ENCODE measurements at places on chromosomes 12 and 14.

DNA sequence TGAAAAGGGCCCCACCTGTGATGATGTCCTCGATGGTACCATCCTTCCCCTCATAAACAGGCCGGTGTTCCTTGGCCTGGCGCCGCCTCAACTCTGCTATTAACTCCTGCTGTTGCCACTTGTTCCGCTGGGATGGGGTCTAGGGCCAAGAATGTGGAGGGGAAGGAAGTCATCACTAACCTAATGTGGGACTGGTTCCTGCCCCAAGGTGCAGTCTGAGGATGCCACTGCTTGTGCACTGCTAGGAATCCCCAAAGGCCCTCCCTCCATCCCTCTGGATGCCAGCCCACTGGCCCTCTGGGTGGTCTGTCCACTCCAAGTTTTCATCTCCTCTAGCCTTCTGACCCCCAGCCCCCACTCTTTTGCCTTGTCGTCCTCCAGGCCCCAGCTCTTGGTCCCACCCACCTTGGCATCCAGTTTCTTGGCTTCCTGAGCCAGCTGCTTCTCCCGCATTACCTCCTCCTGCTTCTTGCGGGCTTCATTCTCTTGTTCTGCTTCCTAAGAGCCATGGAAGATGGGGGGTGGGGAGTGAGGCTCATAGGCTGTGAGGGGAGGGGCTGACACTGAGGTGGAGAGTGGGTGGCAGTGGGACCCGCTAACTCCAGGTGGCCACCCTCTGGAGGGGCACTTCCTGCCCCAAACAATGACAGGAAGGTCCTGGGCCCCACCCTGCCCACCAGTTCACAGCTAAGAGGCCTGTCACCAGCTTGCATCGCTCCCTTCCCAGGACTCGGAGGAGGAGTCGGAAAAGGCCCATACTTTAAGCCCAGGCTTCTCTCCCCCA is 23.7 kb downstream of the PRPF40B start:
- no peak for DNase-seq

DNA sequence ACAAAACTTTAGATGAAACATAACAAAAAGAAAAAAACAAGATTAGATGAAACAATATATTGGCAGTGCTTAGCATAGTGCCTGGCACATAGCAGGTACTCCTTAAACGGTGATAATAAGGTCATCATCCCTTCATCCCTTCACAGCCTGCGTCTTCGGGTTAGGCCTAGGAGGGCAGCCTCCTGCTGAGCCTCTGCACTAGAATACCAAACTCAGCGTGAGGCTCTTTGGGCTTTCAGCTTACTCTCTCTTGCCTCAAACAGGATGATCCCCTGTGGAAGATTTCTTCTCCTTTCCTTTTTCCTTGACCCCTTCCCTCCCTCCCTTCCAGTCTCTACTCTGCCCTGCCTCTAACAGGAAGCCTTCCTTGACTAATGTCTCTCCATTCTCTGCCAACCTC is 14.4 kb upstream of the FIGNL2 start:
- DNase-seq = no peak

GRCh38 chr12:120980800-120981368 is 2.5 kb downstream of the HNF1A start:
- DNase-seq = no peak

- DNase-seq = no peak
These were observed 206.7 kb downstream of the AACS start for GRCh38 chr12:125271892-125272291.
